Colonic mucosa (tissue), 4 donors: ENCODE measurements at places on chromosomes 6 and 20. TPM values are rescaled to one million over a fixed set of nuclear protein-coding genes. Genes with fewer than 3 reads are reported as not detected.

DNA sequence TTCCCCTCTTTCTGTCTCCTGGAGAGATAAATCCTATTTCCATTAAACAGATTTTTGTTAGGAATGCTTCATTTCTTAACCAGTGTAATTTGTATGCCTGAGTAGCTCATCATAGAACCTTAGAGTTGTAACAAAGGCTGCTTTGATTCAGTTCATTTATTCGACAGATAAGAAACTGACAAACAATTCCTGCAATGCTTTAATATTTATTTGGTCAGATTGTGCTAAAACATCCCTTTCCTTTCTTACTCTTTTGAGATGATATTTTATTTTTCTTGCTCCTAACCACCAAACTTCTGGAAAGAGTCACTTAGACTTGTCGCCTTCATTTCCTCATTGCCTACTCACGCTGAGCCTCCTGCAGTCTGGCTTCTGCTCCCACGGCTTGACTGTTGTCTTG, 89.0 kb upstream of the SUPT3H start:
- DNase-seq: no peak

GRCh38 chr20:25067102-25067987, 9.4 kb upstream of the ACSS1 start:
- DNase-seq: no peak

DNA sequence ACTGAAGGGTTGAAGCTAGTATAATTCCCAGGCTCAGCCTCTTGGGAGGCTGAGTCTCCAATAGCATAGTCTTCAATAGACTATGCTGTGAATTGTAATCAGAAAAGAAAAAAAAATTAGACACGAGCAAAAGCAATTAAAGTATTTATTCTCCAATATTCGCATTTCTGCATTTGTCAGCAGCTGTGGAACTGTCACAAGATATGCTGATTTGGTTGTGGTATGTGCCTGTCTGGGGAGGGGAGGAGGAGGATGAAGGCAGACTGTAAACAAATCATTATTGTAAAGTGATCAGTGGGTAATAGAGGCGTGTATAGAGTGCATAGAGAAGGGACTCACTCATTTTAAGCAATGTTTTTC, 10.1 kb upstream of the BICRAL start:
- DNase-seq: no peak

DNA sequence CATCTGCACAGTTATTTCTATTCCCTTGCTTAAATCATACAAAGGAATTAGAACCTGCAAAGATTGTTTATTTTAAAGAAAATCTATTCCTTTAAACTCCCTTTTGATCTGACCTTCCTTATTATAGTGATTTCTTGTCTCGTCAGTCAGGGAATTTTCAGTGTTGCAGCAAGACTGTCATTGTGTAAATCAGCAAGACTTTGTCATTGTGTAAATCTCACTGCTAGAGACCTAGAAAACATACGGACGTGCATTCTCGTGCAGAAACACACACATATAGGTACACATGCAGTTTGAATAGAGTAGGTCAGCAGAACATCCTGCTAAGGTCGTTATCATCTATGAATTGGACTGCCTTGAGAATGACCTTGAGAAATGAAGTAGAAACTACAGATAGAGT, 6.2 kb upstream of the SGK1 start:
- no peak for DNase-seq

DNA sequence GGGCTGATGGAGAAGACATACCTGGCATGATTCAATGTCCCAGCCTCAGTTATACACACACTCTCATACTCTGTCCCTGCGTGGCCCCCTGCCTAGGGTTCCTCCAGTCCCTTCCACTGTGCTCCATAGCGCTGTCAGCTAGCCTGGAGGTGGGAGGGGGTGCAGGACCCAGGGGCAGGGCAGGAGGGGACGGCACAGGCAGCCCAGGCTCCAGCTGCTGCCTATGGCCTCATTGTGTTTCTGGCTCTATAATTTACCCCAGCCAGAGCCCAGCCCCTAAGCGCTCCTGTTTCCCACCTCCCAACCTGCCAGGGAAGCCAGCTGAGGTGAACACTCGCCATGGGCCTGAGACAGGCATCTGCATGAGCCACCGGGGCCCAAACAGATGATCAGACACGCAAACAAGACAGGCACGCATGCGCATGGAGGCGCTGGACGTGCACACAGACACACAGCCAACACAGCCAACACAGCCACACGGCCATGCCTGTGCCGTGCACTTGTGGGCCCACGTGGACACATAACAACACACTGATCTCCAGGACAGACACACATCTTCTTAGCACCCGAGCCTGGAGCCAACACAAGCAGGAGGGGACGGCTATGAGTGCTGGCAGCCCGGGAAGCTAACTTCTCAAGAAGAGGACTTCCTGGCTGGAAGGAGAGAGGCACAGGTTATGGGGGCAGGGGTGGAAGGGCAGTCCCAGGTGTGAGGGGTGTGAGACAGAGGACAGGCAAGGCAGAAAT, 124.9 kb downstream of the GRM4 start:
- DNase-seq: no peak

- peak; percentile 72 for DNase-seq
These were observed 274.0 kb downstream of the MAFB start for GRCh38 chr20:40414843-40415615.

- no peak for DNase-seq
These were observed 21.8 kb upstream of the BTBD3 start for GRCh38 chr20:11895861-11896387.

GRCh38 chr20:49279677-49280462, 2.0 kb upstream of the ZNFX1 start:
- DNase-seq: no peak

Gene VSX1
- not detected for total RNA-seq

Gene PRICKLE4
- 4.8 TPM for total RNA-seq

Gene CDH4
- 0.08 TPM for total RNA-seq

Gene RARS2
- 24.7 TPM for total RNA-seq

Gene NKAIN4
- total RNA-seq: 0.29 TPM

Gene SNAP25
- 0.67 TPM for total RNA-seq
